ENCODE measurements at places on chromosomes 5 and 9. TPM values are rescaled to one million over a fixed set of nuclear protein-coding genes. Genes with fewer than 3 reads are reported as not detected.

The HACD4 gene
- 0.13 TPM for total RNA-seq

The HABP4 gene
- 32.3 TPM for total RNA-seq

The PCDHB2 gene
- 12.8 TPM for total RNA-seq

The ZNF484 gene
- total RNA-seq, result 5.4 TPM

The ASPN gene
- not detected for total RNA-seq

The ZNF883 gene
- total RNA-seq, result not detected

The PCDHB6 gene
- total RNA-seq, result 1.9 TPM

The SPINK13 gene
- total RNA-seq, result not detected

The HAVCR2 gene
- total RNA-seq, result not detected
